ENCODE measurements at places on chromosomes 3 and 15.

DNA sequence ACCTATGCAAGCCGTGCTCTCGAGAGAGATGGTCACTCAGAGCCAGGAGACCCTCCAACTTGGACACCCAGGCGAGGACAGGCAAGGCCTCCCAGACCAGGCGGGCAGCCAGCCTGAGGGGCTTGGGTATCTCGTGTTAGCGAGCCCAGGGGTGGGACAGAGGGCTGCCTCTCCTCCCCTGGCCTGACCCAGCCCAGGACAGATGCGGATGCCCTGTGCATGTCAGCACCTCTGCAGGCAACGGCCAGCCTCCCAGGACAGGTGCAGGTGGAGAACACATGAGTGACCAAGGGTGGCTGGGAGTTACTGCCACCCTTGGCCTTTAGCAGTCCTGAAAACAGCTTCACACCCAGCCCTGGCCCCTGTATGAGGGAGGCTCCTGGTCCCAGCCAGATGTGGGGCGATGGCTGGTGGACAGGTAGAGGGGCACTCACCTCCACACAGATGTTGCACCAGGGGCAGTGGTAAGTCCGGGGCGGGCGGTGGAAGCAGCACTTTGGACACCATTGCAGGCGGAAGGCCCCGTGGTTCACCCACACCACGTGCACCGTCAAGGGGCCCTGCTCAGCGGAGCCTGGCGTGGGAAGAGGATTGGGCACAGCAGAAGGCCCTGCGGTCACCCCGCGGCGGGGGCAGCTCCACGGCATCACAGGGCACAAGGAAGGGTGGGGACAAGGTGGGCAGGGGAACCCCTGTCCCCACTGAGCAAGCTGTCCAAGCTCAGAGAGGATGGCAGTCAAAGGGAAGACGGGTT is 2.1 kb downstream of the ZDHHC19 start:
- no peak for DNase-seq

- no peak for DNase-seq
Measured at GRCh38 chr3:130870423-130870822, 23.5 kb upstream of the ATP2C1 start.

DNA sequence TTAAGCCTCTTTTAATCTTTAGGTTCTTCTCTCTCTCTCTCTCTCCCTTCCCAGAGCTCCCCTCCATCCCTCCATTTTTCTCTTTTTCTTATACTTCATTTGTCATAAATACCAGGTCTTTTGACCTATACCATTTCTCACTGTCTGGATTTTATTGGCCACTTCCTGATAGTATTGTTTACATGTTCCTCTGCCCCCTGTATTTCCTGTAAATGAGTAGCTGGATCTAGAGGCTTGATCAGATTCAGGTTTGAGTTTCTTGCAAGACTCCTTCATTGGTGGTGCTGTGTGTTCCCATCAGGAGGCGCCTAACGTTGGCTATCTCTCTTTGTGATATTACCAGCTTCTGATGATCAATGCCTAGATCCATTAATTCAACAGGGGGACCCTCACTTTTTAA is 42.2 kb downstream of the DAPK2 start:
- no peak for DNase-seq

DNA sequence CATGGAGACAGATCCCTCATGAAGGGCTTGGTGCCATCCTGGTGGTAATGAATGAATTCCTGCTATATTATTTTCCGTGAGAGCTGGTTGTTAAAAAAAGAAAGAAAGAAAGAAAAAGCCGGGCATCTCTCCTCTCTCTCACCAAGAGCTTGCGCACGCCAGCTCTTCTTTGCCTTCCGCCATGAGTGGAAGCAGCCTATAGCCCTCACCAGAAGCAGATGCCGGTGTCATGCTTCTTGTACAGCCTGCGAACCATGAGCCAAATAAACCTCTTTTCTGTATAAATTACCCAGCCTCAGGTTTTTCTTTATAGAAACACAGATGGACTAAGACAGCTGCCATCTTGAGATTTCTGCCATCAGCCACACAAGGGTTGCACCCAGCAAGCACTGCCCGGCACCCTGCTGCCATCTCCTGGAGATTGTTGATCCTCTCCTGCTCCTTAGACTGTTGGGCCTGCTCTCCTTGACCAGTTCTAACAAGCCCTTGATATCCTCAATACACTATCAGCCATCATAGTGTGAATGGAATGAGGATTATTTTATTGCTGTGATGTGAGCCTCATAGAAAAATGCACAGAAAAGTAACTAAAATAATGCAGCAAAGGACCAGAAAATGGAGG is 3.5 kb upstream of the AHSG start:
- DNase-seq = peak; percentile 48

GRCh38 chr3:174219738-174220137 is 639.4 kb upstream of the NAALADL2 start:
- no peak for DNase-seq

DNA sequence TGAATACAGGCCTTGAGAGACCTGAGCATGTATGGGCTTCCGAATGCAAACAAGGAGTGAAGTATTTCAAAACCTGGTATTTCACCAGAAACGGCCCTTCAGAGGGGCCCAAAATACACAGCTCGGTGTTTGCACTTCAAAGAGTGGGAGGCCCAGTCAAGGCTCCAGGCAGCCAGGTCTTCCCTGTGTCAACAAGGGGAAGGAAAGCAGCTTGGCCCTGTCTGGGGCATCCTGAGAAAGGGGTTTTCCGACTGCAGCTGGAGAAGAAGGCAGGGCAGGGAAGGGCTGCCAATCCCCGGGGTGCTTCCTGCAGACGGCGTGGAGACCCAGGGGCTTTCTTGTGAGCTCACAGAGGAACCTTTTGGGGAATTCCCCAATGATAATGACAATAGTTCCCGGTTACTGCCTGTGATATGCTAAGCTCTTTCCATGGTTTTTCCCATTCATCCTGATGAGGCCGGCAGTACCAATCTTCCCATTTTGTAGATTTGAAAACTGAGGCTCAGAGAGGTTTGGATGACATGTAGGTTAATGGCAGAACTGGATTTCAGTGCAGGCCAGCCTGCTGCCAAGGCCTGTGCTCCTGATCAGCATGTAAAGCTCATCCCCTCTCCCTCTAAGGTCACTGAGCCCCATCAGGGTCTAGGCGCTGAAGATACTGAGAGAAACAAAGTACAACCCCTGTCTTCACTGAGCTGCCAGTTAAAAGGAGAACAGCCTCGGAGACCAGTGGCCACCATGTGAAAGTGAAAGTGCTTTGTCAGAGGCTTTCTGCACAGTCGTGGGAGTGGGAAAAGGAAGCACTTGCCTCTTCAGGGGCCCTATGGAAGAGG is 43.0 kb upstream of the TLE3 start:
- DNase-seq = peak; percentile 64

DNA sequence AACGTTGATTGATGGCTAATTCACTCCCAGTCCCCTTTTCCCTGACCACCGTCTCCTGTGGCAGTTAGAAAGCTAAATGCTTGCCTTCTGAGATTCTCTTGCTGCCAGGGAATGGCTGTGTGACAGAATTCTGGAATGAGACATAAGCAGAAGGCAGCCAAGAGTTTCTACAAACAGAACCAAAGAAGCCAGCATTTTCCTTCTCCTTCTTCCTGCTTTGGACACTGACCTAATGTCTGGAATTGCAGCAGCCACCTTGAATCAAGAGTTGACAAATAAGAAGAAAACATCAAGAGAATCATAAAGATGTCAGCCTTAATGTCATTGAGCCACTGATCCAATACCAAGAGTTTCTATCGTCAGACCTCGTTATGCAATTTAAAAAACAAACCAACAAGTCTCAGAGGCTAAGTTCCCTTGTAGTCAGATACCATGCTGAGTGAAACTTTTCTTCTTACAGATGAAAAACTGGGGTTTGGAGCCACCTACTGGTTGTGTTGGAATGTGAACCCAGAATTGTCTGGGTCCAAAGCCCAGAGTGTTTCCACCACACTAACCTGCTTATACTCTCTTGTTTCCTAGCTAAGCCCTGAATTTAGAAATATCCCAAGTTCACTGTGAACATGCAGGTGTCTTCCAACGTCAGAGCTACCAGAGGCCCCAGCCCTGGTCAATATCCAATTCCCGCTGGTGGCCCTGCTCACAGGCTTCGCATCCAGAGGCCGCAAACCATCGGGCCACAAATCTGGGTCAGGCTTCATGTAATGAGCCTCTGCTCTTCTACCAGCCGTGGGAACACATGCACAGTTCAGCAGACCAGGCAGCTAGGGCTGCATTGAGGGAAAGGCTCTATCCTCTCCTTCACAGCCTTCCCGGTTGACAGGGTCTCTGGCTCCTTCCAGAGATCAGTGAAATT is 42.5 kb downstream of the MCF2L2 start:
- peak; percentile 65 for DNase-seq

GRCh38 chr15:88073391-88073691 is 183.2 kb downstream of the NTRK3 start:
- DNase-seq = no peak

- peak; percentile 12 for DNase-seq
Measured at GRCh38 chr3:132730891-132731580, 8.8 kb upstream of the NPHP3 start.

DNA sequence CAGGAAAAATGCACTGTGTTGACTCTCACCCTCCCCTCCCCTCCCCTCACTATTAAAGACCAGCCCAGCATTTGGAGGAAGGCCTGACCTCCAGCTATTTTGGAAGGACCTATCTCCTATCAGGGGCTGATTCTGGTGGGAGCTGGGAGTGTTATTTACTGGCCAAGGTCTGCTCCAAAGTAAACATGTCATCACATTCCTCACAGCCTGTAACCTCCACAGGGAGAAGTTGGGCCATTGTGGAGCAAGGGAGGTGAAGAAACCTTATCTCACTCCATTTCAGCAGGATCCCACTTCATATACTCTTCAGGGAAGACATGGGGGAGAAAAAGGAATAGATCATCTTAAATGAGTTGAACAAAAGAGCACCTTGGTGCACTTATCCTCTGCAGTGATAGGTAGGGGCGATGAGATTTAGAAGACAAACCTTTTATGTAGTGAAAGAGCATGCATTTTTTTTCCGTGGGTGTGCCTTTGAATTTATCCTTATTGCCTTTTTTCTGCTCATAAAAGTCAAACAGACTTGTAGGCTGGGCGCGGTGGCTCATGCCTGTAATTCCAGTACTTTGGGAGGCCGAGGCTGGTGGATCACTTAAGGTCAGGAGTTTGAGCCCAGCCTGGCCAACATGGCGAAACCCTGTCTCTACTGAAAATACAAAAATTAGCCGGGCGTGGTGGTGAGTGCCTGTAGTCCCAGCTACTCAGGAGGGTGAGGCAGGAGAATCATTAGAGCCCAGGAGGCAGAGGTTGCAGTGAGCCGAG is 15.6 kb upstream of the FLNB start:
- DNase-seq = no peak

DNA sequence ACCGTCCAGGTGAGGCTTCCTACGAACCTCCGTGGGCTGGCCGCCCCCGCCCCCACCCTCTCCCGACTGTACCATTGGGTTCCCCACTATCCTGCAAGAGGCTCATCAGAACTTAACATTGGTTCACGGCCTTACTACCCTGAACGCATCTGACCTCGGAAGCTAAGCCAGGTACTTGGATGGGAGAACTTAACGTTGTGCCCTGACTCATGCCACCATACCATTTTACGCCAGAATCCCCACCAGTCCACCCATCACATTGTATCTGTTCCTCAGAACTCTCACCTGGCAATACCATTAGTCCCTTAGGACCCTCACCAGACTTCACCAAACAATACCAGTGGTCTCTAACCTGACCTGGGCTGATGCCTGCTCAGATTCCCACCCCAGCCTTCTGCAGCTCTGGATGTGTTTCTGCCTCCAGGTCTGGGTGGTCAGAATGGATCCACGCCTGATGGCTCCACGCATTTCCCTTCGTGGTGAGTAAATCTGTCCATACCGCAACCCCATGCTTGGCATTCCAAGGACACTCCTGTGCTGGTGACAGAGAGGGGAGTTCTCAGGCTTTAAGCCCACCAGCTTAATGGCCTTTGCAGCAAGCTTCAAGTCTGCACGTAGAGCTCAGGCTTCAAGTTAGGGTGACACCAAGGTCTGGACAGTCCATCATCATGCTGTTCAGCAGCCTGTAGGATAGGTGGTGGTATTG is 562 bp downstream of the TCTA start:
- DNase-seq = no peak

DNA sequence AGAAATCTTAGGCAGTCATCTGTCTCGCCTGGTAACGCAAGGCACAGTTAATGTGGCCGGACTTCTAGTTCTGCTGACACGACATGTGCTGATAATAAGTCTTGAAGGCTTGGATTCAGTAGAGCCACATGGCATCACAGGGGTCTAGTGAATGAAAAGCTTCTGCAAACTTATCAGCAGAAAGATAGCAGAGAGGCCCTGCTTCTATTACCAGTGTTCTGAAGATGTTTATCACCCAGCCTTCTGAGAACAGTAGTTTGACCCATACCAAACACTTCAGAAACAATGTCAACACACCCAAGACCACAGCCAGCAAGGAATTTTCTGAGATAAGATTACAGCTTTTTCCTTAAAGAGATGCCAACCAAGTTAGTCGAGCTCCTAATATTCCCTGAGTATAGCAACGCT is 102.7 kb upstream of the UMPS start:
- DNase-seq = no peak

GRCh38 chr3:84008623-84009022 is 950.2 kb upstream of the CADM2 start:
- no peak for DNase-seq

- peak; percentile 89 for DNase-seq
Measured at GRCh38 chr15:52790169-52790708, at the start of gene ONECUT1. Gene ONECUT1, minus strand, starts transcription at chr15:52790336. Its CDS starts 452 bp downstream, at chr15:52789884.

- DNase-seq = no peak
Measured at GRCh38 chr15:100346866-100347512, 5.2 kb upstream of the ADAMTS17 start.

- no peak for DNase-seq
Measured at GRCh38 chr3:23826382-23827064, 20.8 kb downstream of the UBE2E1 start.

- DNase-seq = no peak
Measured at GRCh38 chr3:160450846-160451245, 1.3 kb upstream of the TRIM59 start.

- no peak for DNase-seq
Measured at GRCh38 chr3:17551333-17551732, 191.1 kb downstream of the TBC1D5 start.

- DNase-seq = no peak
Measured at GRCh38 chr15:56910801-56911200, 7.6 kb upstream of the TCF12 start.

DNA sequence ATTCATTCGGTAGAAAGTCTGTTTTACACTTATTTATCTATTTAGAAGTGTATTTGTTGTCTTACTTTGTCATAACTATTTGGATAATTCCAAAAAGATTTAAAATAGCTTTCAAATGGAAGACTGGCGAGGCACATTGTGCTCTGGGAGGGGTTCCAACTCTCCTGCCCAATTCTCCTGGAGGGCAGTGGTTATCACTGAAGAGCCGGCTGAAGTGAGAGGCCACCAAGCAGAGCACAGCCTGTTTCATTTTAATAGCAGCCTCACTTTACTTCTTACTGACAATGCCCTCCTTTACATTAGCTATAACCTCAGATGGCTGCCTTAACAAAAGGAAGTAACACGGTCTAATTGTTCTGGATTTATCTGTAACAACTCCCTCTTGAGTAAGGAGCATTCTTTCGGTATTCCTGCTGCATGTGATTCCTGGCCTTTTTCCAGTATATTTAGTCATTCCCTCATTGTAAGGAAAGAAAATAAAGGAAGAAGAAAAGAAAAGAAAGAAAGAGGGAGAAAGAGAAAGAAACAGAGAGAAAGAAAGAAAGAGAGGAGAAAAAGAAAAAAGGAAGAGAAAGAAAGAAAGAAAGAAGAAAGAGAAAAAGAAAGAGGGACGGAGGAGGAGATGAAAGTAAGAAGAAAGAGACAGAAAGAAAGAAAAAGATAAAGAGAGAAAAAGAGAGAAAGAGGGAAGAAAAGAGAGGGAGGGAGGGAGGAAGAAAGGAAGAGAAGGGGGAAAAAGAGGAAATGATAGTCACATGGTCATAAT is 339.8 kb upstream of the WNT5A start:
- DNase-seq = no peak

Data from GM13976 (cell line).